ENCODE measurements at places on chromosomes 12 and 14.

GRCh38 chr12:108884116-108885012 is 4.5 kb downstream of the DAO start:
- no peak for DNase-seq

DNA sequence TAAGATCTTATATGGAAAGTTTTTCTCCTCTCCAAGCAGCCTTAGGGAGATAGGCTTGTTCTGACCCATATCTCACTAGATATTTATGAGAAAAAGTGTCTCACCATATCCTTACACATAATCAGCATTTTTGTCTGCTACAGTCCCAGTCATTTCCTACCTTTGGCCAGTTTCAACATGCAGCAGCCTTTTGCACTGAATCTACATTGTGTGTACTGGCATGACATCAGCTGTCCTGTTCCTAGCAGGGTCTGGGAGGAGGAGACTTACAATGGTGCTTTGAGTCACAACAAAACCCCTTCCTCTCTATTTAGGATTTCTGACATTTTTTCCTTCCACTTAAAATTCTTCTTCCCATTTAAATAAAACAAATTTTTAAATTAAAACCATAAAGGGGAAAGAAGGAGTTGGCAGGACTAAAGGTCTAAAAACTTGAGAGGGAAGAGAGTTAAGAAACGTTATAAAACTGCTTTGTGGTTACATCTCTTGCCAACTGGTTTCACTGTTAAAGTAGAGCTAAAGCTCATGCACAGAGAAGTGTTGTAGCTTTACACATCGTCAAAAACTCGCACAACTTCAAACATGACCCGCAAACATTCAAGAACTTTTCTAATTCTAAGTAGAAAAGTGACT is 53.3 kb upstream of the CERS5 start:
- no peak for DNase-seq

GRCh38 chr12:104673696-104674482 is 217.1 kb downstream of the CHST11 start:
- DNase-seq = no peak

- no peak for DNase-seq
Observed at GRCh38 chr12:132428936-132429601, 60.9 kb upstream of the FBRSL1 start.

GRCh38 chr14:93648440-93649168 is 139.7 kb downstream of the PRIMA1 start:
- DNase-seq = no peak

- DNase-seq = peak; percentile 34
Observed at GRCh38 chr12:52454411-52455201, 2.7 kb upstream of the KRT6B start.
